ENCODE measurements at places on chromosomes 3 and 15.

DNA sequence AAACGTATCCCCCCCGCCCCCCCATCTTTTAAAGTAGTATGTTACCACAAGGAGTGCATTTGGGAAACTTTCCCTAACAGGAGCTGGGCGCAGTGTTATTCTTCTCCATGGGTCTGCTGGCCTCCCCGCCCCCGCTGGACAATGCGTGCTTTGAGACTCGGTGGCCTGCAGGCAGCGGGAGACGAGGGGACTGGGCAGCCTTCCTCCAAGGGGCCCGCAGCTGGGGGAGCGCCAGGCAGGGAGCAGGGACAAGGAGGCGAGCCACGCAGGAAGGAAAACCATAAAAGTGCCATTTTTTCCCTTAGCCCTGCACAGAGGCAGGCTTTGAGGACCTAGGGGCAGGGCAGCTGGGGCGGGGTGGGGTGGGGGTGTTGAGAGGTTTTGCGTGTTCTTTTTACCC lies 14.1 kb downstream of the SOX2 start:
- no peak for DNase-seq

GRCh38 chr3:161247049-161247448 lies 25.9 kb downstream of the NMD3 start:
- no peak for DNase-seq

DNA sequence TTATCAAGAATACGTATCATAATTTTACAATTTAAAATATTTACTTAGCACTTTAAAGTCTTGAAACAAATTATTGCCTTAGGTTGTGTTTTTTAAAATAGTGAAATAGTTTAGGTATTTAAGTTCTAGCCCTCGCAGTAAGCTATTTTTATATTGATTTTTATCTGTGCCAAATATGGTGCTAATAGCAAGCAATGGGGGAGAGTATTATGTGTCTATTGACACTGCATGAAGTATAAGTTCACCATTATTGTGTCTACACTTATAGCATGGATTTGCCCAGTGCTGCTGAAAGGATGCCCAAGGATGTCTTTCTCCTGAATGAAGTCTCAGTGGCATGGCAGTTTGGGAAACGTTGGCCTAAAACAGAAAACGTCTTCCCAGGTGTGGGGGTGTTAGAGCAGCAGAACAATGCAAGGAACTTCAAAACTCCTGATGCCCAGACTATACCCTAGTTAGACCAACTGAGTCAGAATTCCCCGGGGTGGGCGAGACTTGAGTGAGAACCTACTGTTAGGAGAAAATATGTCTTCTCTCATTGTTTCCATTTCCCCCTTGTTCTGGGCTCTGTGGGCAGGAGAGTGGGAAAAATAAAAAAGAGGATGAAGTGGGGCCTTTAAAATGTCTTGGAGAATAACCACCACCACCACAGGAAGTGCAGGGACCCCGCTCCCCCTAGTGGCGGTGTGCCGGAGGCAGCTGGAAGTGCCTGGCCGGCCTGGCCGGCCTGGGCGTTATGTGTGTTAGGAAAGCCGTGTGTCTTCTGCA lies 104.2 kb upstream of the SLC7A14 start:
- DNase-seq, result no peak

- DNase-seq, result no peak
Observed at GRCh38 chr15:45628136-45628535, 6.7 kb upstream of the SQOR start.

DNA sequence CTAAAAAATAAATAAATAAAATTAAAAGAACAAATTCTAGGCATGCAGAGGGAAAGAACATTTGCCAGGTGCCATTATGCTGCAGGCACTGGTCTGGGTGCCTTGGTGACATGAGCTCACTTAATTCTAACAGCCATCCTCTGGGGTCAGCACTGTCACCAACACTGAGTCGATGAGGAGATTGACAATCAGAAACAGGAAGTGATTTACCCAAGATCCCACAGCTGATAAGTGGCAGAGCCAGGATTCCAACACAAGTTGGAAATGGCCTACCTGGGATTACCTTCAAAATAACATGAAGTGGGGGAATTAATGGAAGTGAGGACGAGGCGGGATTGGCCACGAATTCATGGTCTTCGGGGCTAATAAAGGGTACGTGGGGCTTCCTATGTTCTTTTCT lies 3.6 kb downstream of the PLIN1 start:
- DNase-seq, result no peak

GRCh38 chr3:23202203-23202920 lies 765 bp upstream of the UBE2E2 start:
- DNase-seq, result peak; percentile 2

Data from stimulated activated CD4-positive, alpha-beta T cell treated with anti-CD3 and anti-CD28 coated beads, Interleukin-15, amount 100 ng/mL, for 1 hour (primary cell).